ENCODE measurements at places on chromosomes 2 and 18. TPM values are rescaled to one million over a fixed set of nuclear protein-coding genes. Genes with fewer than 3 reads are reported as not detected.

GRCh38 chr2:132645176-132645575, 24.8 kb downstream of the LYPD1 start:
- DNase-seq: no peak

DNA sequence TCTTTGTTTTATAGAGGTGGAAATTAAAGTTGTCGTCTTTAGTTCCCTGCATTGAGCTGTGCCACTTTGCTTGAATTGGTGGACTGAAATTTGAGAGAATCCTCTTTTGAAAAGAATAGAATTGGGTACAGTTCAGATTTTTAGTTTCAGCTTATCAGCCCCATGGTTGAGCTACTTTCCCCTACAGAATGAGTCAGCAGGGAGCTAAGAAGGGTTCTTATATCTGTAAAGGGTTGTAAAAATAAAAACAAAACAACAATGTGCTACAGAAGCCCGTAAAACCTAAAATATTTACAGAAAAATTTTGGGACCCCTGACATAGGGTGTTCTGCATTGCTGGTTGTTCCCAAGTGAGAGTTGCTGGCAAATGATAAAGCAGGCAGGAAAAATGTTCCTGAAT, 12.6 kb downstream of the SLC20A1 start:
- no peak for DNase-seq

- no peak for DNase-seq
Measured at GRCh38 chr2:129761569-129762021, 217.9 kb upstream of the RAB6C start.

DNA sequence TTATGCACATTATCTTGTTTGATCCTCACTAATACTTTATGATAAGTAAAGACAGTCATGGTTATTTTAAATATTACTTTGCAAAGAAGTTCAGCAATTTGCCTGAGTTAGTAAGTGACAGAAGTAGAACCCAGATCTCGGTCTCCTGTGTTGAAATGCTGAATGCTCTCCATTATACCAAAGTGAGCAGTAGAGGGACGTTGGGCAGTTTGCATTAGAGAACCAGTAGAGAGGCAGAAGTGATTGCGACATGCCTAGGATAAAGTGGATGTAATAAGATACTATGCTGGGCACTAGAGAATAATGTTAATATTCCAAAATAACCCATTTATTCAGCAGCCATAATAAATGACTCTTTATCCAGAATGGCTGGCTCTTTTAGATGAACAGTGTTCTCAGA, 201.0 kb downstream of the PMAIP1 start:
- DNase-seq: no peak

DNA sequence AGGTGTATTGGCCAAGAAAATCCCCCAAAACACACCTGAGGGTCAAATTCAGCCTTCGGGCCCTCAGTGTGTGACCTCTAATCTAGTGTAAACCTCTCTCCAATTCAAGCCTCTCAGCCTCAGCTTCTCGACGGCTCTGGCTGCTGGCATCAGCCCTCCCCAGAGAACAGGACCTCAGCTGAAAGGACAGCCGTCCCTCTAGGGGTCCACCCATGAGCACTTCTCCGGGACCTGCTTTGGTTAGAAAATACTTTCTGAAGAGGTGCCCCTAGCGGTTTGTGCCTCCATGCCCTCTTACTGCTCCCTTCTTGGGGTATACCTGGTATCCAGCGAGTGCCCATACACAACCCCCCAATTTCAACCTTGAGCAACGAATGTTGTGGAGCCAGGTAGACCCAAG, 48.8 kb downstream of the INHBB start:
- DNase-seq: no peak

DNA sequence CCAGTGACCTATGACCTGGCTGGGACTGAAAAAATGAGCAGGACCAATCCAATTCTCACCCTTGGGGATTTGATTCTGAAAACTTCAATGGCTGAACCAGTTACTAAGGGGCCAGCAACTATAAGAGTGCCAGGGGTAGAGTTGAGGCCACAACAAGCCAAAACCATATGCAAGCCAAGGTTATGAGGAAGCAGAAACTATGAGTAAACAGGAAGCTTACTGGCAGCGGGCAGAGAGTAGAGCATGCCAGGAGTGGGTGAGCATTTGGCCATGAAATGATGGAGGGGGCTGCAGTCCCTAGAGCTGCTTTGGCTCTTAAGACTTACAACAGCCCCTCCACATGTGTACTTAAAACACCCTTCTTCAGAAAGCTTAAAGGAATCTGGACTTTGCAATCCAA, 82.4 kb downstream of the RBMS1 start:
- no peak for DNase-seq

- no peak for DNase-seq
Measured at GRCh38 chr18:22230471-22230945, 61.1 kb downstream of the GATA6 start.

RNF125 gene
- polyA plus RNA-seq: 1.4 TPM

GFPT1 gene
- polyA plus RNA-seq: 18.8 TPM

All from lung (tissue), 17 donors.